ENCODE measurements at places on chromosomes 12 and 14.

GRCh38 chr14:63745858-63746425, 18.1 kb upstream of the SGPP1 start:
- DNase-seq, result peak; percentile 21

DNA sequence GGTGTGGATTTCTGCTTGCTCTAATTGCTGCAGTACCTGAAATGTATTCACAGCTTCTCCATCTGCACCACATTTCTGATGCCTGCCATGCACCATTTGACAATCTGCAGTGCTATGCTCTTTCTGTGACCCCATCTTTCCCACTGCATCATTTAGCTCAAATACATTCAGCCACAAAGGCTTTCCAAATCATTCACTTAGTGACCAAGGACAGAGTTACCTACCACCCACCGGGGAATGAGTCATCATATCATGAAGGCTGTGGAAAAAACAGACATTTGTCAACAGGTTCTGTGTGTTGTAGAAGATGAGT, 465.5 kb upstream of the ATP2B1 start:
- no peak for DNase-seq

GRCh38 chr14:21068521-21069387, 1.4 kb upstream of the ARHGEF40 start:
- peak; percentile 81 for DNase-seq

DNA sequence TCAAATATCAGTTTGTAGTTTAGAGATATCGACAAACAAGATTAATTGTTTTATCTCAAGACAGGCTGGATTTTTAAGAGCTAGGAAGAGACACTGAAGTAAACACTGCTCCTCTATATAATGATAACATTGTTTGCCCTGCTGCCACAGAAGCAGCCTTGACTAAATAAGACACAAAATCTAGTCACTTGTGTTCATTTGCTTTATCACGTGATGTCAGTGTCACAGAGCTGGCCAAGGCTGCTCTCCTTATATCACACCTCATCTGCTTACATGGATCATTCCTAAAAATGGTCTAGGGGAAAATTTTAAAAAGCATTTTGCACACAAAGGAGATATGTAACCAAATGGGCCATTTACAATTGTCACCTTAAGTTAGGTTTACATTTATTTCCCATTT, 64.1 kb downstream of the SOX5 start:
- no peak for DNase-seq

DNA sequence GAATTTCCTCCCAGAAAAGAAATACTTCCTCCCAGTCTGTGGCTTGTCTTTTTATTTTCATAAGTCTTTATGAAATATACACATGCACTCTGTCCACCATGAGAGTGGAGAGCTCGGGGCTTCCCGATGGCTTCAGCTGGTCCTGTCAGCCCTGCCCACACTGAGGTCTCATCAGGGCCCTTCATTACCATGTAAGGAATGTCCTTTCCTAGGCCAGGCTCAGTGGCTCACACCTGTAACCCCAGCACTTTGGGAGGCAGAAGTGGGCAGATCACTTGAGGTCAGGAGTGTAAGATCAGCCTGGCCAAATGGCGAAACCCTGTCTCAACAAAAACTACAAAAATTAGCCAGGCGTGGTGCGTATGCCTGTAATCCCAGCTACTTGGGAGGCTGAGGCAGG, 77.0 kb downstream of the CPSF2 start:
- no peak for DNase-seq

DNA sequence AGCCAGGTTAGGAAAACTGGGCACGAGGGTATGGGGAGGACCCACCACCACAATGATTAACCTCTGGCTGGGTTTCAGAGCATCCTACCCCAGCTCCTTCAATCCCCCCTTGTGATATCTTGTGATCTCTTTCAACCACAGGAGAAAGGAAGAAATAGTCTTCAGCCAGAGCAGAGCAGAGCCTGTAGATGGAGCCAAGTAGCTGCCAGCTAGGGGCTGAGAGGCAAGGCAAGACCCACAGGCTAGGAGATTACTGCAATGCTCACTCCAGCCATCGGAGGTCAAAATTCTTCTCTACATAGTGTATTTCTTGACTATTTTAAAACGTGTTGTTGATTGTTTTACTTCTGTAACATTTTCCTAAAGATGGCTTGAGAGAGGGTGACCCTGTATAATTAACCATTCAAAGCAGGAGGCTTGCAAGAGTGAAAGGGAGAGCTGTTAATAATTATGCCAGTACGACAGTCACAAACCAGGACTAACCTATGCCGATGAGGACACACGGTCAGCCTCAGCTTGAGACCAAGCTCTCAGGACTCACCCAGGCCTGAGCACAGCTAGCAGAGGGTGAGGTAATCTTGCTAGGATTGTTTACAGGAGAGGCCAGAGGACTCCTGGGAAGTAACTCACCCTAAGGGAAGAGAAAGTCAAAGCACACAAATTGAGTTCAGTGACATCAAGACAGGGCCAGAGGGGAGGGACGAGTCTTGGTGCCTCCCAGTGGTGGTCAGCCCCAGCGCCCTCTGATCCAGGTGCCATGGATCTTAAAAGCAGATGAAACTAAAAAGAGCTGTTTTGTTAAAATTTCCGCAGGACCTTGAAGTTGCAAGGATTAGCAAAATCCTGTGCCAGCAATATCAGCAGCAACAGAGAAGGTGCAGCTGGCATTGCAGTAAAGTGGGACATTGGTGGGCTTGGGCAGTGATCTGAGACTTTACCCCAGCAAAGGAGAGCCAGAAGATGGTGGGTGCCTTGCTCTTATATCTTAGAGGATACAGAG, 29.8 kb upstream of the CDKN3 start:
- peak; percentile 28 for DNase-seq

DNA sequence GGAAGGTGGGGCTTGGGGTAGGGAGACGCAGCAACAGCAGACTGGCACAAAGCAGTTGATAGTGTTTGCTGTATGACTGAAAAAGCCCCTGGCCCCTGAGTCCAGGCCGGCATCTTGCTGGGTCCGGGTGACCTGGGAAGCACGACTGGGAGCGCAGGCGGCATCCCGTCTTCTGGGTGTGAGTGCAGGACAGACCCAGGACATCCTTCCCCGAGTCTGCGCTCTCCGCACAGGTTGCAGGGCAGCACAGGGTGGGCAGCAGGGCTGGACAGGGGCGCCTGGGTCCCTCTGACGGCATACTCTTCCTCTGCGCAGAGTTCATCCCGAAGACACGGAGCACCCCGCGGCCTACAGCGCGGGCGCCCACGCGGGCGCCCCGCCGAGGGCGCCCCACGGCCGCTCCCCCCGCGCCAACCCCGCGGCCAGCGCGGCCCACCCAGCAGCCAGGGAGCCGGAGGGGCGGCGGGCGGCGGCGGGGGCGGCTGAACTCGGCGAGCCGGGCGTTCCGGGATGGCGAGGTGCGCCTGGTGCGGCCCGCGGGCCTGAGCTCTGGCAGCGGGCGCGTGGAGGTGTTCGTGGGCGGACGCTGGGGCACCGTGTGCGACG, 9.2 kb upstream of the CYP46A1 start:
- DNase-seq, result no peak

GRCh38 chr12:118465706-118466105, 89.4 kb downstream of the SUDS3 start:
- no peak for DNase-seq

GRCh38 chr14:50397390-50398188, 908 bp upstream of the CDKL1 start:
- no peak for DNase-seq

- DNase-seq, result no peak
Measured at GRCh38 chr14:55127460-55127951, 1.5 kb upstream of the LGALS3 start.

GRCh38 chr14:99252940-99253868, 18.8 kb downstream of the BCL11B start:
- DNase-seq, result peak; percentile 77

- DNase-seq, result no peak
Measured at GRCh38 chr14:97499790-97500481, 702.8 kb downstream of the VRK1 start.

DNA sequence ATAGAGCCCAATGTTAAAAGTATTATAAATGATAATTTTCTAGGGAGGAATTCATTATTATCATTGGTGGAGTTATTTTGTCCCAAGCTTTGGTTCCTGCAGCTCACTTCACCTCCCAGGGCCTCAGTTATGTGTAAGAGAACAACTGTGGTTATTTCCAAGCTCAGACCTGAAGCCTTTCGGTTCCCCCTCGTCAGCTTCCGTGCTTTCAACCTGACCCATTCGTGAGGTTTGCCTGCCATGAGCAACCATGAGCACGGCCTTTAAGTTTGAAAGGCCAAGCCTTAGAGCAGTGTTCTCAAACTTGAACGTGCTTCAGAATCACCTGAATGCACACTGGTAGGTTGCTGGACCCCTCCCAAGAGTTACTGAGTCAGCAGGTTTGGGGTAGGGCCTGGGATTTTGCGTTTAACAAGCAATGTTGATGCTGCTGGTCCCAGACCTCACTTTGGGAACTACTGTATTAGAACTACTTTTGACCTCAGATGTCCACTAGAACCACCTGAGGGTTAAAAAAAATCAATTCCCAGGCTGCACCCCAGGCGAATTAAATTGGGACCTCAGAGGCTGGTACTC, 133.0 kb upstream of the PRMT8 start:
- DNase-seq, result no peak

- no peak for DNase-seq
Measured at GRCh38 chr14:23006188-23006534, 3.8 kb downstream of the C14orf93 start.

DNA sequence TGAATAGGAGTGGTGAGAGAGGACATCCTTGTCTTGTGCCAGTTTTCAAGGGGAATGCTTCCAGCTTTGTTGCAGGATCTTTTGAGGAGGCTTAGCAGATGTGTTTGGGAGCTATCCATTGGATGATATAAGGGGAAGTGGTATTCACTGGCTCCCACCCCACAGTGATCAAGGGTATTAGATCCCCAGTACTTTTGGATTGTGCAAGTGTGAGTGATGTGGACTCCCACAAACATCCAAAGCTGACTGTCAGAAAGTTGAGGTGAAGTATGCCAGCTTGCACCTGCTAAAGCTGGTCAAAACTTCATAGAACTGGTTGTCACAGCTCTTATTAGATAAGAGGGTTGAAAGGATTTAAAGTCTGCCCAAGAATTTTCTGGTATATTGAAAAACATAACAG, 110.1 kb upstream of the BTG1 start:
- DNase-seq, result no peak

DNA sequence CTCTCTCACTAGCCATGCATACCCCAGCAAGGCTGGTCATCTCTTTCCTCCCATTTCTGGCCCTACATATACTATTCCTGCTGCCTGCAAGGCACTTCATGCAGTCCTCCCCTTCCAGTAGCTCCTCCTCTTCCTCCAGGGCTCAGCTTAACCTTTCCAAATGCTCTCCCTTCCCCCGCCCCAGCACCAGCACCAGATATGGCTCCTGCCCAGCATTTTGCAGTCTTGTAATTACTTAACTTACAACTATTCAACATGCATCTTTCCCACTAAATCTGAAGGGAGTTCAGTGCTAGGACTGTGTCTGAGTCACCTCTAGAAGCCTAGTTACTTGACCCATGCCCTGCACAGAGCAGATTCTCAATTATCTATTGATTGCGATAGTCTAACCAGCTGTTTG, 1.8 kb upstream of the FBXO21 start:
- no peak for DNase-seq

- DNase-seq, result peak; percentile 67
Measured at GRCh38 chr12:116533343-116534251, 25.6 kb upstream of the MAP1LC3B2 start.

- DNase-seq, result no peak
Measured at GRCh38 chr14:22432348-22432976, 156.6 kb downstream of the DAD1 start.

DNA sequence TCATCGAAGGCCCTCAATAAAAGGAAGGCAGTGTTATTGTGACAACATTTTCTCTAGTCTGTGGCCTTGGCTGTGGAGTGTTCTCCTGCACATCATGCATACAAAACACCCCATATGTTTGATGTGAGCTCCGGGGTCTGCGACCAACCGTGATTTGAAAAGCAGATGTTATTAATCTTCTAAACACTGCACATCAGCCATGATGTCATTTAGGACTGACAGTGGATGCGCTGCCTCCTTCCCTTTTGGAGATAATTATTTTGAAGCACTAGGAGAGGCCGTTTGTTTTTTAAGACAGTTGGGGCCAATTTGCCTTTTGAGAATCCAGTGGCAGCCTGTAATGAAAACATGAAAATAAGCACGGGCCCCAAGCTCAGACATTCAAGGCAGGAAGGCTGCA, 1041.6 kb downstream of the BCL11B start:
- no peak for DNase-seq

DNA sequence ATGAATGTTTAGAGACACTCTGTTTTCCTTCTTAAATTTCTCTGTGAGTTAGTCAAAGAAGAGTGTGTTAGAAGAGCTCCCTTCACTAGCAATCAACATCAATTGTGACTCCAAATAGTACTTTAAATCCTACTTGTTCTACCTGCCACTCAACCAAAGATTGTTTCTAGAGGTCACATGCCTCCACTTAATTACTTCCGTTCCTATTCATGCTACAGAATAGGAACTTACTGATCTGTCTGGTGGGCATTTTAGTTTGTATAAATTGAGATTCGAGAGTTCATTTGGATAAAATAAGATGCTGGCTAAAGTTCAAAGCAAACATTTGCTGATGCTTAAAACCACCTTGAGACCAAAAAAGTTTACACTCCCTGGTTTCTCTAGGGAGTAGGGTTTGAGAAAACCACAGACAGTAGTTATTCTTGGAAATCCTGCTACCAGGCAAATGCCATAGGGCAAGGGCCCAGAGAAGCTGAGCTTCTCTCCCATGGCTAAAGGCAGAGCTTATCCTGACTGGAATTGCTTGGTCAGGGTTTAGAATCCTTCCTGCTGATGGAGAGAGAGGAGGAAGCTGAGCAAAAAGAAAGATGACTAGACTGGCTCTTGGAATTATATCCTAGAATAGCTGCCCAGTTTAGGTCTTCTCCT, 389.6 kb upstream of the ATP2B1 start:
- DNase-seq, result no peak

DNA sequence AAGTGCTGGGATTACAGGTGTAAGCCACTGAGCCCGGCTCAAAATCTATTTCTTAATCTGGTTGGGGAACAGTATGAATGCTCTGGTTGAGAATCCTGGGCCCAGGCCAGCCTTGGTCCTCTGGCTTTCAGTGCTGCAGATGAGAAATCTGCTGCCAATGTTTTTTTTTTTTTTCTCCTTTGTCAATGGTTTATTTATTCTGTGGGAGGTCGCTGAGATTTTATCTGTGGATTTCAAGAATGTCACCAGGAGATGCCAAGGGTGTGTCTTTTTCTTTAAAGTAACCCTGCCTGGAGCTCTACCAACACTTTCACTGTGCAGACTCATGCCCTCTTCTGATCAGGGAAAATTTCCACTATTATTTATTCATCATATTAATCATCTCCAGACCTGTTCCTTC, 3.6 kb downstream of the SLC25A29 start:
- no peak for DNase-seq
